ENCODE measurements at places on chromosomes 11 and 22.

DNA sequence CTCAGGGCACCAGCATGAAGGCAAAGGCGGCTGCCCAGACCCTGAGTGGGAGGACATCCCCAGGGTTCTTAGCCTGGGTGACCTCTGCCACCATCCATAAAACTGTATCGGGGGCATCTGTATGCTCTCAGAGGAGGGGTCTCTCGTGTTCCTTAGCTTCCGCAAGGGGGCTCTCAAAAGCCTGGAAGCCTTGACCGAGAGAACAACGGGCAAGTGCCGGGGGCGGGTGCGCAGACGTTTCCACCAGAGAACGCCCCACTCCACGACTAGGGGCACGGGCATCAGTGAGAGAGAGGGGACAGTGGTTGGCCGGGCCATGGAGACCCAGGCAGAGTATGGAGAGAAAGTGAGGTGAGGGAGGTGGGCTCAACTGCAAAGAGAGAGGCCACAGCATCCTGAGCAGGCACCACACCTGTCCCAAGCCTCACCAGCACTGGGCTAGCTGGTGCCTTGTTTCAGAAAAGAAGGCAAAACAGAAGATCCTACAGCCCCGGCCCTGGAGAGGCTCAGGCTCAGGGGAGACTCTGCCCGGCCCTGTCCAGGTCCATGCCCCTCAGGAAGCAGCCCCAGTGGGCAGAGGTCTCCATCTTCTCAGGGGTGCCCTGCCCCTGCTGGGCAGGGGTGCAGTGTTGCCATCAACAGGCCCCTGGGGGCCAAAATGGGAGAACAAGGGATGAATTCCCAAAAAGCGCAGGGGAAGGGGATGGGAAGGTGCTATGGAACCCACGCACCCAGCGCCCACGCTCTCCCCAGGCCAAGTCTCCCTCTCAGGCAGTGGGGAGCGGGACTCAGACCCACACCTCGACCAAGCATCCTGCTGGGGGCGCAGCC, 5.9 kb downstream of the TSPAN32 start:
- DNase-seq, result no peak

GRCh38 chr11:76152741-76153570, 53.3 kb downstream of the WNT11 start:
- no peak for DNase-seq

DNA sequence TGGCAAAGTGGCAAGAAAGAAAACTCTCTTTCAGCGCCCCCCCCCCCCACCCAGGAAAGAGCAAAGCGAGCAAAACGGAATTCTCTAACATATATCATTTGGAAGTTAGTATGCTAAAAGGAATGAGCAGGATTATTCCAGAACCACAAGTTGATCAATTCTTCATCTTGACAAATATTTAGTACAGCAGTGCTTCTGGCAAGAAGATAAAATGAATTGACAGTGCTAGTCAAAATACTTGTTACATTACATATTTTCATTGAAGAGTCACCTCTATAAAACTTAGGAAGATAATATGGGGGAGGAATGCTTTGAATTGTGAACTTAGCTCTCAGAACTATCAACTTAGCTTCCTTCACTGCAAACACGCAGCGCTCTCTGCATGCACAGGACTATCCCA, 377.4 kb downstream of the DYNC2H1 start:
- no peak for DNase-seq

DNA sequence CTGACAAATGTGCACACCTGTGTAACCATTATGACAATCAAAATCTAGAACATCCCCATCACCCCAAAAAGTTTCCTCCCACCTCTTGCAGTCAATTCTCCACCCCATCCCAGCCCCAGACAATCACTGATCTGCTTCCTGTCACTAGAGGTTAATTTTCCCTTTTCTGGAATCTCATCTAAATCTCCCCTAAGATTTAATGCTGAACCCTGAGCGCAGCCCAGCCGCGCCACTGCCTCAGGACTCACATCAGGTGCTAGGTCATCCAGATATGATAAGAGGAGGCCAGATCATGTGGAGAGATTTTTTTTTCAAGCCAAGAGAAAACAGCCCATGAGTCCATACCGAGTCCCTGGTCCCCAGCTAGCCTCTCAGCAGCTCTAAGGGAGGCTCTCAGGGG, 4.3 kb upstream of the TMPRSS13 start:
- no peak for DNase-seq

DNA sequence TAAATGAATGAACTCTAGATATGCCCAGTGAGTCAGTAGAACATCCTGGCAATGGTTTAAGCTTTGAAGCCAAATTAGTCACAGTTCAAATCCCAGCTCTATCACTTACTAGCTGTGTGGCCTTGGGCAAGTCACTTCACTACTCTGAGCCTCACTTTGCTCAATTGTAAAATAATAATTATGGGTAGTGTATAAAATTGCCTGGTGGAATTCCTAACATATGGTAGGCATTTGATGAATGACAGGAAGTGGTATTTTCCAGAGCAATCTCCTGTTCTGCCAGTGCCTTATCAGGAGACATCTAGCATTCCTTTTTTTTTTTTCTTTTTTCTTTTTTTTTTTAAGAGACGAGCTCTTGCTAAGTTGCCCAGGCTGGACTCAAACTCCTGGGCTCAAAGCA, 13.0 kb downstream of the SCN4B start:
- DNase-seq, result no peak

- DNase-seq, result no peak
Observed at GRCh38 chr11:7900686-7901085, 30.4 kb downstream of the OR10A6 start.

DNA sequence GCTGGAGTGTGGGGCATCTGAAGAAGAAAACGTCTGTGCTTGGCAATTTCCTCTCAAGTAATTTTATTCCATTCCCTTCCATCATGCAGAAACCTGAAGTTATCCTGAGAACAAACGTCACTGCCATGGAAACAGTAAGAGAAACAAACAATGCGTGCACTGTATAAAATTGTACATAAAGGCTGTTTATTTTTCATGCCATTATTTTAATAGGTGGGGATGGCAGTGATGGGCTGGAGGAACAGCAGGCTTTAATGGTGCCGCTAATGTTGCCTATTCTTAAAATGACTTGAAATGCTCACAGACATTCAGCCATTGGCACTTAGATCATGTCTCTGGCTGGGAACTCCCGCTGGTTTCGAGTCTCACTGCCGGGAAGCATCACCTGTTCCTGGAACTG, 7.5 kb upstream of the SEZ6L start:
- no peak for DNase-seq

DNA sequence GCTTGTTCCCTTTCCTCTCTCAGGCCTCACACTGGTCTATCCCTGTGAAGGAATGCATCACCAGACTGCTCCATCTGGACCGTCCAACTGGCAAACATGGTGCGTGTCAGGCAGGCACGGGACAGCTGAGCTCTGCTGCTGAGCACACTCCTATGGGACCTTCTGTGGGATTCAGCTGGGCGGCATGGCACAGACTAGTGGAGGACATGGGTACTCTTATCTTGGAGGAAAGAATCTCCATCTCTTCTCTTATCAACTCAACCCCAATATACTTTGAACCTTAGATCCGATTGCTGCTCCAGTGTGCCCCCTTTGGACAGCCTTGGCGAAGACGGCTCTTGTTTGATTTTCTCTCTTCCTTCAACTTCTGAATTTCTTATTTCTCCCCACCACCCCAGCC, 593.6 kb downstream of the ETS1 start:
- no peak for DNase-seq
